ENCODE measurements at places on chromosomes 5 and 9.
A peak's percentile ranks its signal among the peaks of the same experiment; 100 is the strongest.

DNA sequence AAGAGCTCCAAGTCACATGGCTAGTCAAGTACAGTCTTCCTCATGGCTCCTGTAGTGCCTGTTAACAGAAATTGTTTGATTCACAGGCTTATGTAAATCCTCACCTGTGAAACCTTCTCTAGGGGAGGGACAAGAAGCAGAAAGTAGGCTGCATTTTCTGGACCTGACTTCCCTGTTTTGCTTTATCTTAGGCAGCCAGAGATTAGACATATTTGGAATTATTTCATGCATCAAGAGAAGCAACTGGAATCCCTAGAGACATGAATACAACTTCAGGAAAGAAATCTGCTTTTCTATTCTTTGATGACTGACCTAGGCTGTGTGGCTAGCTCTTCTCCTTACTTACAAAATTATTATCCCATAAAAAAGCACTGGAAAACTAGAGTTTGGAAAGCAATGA, 52.3 kb downstream of the CAST start:
- no peak for DNase-seq

- DNase-seq: no peak
These were observed 116.6 kb downstream of the KLHL3 start for GRCh38 chr5:137619191-137619870.

DNA sequence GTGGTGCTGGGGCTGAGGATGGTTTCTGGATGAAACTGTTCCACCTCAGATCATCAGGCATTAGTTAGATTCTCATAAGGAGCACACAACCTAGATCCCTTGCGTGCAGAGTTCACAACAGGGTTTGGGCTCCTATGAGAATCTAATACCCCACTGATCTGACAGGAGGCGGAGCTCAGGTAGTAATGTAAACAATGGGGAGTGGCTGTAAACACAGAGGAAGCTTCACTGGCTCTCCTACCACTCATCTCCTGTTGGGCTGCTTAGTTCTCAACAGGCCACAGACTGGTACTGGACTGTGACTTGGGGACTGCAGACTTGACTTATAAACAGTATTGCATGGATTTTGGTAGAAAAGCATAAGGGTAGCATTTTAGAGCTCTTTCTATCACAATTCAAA, 870.7 kb upstream of the CDH10 start:
- DNase-seq: no peak

DNA sequence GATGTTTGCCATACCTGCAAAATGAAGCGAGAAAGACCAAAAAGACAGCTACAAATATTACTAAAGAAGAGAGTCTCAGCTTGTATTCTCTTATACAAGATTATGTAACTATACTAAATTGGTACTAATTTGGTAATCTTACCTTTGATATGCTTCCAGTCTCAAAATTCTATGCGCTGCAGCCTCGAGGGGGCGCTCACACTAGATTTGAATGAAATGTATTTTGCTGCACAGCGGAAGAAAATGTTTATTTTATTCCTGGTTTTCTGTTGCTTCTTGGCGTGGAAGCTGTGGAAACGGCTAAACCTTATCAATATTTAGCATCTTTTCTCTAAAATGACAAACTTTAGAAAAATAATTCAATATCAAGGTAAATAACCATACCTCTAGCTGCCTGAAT, 267.0 kb upstream of the NUDT12 start:
- no peak for DNase-seq

DNA sequence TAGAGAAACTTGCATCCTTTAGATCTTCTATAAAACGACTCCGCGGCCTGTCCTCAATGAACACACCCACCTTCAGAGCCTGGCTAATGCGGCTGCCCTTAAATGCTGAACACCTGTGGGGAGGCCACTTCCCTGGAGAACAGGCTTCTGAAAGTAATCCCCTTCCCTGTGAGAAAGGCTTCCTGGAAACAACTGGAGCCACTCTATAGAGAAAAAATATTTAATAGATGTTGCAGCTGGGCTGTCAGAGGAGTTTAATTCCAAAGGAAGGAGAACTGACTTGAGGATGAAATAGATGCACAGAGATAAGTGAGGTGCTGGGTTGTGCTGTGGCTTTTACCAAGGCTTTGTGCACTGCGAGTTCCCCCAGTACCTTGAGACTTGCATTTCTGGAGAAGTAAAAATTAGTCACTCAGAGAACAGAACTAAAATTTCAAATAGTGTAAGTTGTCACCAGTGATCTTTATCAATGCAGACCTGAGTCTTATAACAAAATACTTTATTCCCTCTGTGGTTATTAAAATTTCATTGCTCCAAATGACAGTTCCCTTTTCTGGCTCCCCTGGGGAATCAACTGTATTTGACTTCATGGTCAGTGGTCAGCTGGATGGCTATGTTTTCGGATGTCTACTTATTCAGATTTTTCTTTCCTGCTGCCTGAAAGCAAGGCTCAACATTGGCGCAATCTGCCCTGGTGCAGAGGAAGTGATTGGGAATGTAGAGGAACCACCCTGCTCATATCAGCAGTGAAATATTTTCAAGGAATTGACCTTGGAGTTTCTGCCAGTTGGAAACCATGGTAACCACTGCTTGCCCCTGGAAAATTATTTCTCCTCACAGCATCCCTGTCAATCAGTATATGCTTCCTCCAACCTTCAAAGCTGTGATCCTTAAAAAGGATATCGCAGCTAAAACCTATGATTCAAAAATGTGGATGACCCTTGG, 238.8 kb downstream of the SMARCA2 start:
- DNase-seq: no peak

GRCh38 chr9:137064027-137064879, 6.1 kb downstream of the SAPCD2 start:
- peak; percentile 53 for DNase-seq

DNA sequence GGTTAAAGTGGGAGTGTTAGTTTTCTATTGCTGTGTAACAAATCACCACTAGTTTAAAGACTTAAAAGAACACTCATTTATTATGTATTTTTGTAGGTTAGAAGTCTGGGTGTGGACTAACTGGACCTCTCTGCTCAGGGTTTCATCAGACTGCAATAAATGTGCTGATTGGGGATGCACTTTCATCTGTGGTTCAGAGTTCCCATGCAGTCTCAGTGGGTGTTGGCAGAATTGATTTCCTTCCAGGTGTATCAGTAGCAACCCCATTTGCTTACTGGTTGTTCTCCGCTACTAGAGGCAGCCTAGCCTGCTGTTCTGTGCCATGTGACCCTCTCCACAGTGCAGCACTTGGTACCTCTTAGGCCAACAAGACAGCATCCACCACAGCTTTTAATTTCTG, 2200.5 kb downstream of the MAT2B start:
- no peak for DNase-seq

GRCh38 chr5:43192558-43193180, 644 bp downstream of the NIM1K start:
- DNase-seq: peak; percentile 6

GRCh38 chr5:160092514-160092913, 26.7 kb downstream of the PWWP2A start:
- DNase-seq: no peak

- no peak for DNase-seq
These were observed 133.7 kb downstream of the DIRAS2 start for GRCh38 chr9:90508940-90509339.

DNA sequence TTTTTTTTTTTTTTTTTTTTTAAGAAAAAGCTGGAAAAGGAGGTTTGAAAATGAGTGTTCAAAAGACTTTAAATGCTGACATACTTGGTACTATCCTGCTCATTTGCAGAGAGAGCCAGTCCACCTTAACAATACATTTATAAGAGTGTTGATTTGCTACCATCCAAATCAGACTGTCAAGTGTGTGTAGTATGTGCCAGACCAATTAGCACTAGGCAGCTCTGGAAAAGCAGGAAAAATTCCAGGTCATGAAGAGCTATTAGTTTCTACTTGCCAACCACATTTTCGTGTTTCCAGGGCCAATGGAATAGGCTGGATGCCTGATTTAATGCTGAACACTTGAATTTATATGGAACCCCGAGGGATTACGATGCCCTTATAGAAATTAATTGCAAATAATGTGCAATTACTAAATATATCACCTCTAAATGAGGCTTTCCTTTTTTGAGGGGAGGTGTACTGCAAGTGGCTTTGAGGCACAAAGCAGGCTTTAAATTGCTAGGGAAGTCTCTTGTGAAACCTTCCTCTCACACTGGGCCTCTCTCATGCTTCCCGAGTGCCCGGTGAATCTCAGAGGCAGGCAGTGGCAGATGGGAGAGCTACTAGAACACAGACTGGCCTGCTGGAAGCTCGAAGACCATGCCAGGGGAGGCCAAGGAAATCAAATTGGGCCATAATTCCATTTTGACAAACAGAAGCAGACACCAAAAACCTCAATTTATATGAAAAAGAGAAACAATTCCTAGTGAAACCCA, 178.7 kb downstream of the PPP2R2B start:
- no peak for DNase-seq

GRCh38 chr5:164741376-164741775, 1236.0 kb downstream of the MAT2B start:
- no peak for DNase-seq

DNA sequence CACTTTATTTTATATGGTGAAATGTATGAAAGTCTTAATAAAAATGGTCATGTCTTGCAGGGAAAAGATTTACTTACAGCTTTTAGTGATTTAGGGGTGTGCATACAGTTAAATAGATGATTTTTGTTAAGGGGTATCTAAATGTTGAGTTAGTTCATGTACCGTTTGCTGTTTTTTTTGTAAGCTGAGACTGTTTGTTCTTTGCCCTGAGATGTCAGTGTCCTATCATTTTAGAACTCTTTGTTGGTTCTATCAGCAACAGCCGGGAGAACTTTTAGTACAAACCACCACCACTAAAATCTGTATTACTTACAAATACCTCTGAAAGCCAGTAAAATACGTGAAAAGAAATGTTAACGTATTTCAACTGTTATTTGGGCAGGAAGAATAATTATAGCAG, 56.3 kb upstream of the MTMR12 start:
- DNase-seq: no peak

DNA sequence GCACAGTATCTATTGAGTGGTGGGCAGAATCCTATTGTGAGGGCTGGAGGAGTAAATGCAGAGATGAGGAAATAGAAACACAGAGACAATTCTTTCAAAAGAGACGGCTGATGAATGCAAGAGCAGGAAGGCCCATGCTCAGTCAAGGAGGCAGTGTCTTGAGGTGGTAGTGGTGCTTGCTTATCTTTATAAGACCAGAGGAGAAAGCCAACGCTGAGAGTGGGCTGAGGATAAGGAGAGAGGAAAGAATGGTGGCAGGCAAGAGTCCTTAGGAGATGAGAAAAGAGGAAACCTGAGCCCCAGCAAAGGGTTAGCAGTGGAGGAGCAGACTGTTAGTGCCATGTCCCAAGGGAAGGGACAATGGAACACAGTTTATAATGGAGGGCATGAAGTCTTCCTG, 86.0 kb downstream of the SNCAIP start:
- no peak for DNase-seq

- no peak for DNase-seq
These were observed 203.3 kb downstream of the MEF2C start for GRCh38 chr5:88679638-88680037.

- no peak for DNase-seq
These were observed 79.6 kb downstream of the SMIM15 start for GRCh38 chr5:61082516-61083280.

DNA sequence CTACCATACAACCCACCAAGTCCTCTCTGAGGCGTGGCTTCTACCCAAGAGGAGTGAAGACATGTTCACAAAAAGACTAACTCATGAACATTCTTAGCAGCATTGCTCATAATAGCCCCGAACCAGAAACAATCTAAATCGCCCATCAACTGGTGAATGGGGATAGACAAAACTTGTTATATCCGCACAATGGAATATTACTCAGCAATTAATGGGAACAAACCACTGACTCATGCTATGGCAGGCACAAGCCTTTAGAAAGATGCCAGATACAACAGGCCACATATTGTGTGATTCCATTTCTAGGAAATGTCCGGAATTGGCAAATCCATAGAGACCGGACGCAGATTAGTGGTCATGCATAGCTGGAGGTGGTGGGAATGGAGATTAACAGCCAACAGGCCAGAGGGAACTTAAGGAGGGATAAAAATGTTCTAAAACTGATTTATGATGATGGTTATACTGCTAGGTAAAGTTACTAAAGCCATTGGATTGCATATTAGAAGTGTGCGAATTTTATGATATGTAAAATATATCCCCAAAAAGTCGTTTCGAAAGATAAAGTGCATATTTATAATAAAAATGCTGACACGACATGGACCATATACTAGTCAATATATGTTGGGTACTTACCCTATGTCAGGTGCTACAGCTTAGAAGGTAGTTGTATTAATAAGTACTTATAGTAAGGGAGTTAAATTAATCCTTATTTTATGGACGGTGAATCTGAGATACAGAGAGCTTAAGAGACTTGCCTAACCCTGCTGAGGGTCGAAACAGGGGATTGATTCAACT, 55.4 kb downstream of the LHX2 start:
- no peak for DNase-seq

- DNase-seq: no peak
These were observed 1.1 kb upstream of the SNCAIP start for GRCh38 chr5:122310889-122311288.

DNA sequence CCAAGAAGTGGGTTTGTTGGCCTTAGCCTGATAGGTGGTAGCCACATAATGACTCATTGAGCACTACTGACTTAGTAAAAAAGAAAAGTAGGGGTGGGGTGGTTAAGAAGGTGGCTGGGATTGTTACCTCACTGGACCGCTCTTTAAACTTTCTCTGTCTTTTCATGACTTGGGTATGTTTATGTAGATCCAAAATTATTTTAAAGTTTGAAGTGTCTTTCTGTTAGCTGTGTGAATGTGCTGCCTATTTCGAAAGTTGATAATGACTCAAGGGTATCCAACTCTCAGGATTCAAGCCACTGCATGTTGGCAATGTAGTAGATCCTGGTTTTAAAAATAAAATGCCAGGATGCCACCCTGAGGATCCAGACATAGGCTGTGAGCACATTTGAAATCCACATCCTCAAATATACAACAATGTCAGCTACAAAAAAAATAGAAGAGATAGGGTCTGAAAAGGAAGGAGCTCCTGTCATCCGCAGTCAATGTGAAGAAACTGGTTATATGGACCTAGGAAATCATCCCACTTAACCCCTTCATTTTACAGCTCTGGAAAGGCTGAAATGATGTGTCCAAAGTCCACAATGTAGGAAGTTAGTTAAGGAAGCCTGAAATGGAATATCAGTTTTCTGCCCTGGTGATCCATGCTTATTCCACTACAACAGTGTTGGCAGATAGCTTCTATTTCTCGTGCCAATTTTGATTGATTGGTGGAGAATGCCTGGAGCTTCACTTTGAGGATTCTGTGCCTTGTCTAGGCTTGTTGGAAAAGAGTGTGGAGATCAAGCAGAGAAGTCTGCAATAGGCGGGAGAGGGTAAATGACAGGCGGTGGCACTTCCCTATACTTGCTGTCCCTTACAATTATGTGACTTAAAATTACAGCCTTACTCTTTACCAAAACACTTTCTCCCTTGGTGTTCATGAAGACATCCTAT, 23.4 kb downstream of the ZNF462 start:
- DNase-seq: no peak

DNA sequence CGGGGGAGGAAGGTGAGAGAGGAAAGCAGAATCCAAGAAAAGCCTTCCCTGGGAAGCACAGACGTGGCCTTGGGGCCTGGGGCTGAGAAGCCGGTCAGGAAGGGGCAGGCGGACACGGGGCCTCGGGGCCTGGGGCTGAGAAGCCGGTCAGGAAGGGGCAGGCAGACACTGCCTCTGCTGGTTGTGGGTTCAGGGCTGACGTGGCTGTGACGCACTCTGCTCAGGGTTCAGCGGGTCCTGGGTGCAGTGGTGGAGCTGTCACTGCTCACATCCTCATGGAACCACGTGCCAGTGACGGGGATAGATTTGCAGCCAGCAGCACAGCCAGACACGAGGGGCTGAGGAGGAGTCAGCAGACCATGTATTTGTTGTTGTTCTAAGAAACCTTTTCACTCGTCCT, 12.8 kb downstream of the PAEP start:
- no peak for DNase-seq

- DNase-seq: no peak
These were observed 9.3 kb downstream of the ZBED3 start for GRCh38 chr5:77077829-77078176.

All from activated T-helper 9 cell treated with anti-CD3 and anti-CD28 coated beads, Interleukin-2, amount 50 U/mL, for 16 hours (primary cell).